NCI-H345 (cell line): ENCODE measurements at places on chromosomes 1 and 21.

GRCh38 chr21:21412096-21412495, 413.9 kb downstream of the NCAM2 start:
- DNase-seq: no peak

GRCh38 chr1:212614453-212615200, 6.1 kb downstream of the ATF3 start:
- DNase-seq: no peak

DNA sequence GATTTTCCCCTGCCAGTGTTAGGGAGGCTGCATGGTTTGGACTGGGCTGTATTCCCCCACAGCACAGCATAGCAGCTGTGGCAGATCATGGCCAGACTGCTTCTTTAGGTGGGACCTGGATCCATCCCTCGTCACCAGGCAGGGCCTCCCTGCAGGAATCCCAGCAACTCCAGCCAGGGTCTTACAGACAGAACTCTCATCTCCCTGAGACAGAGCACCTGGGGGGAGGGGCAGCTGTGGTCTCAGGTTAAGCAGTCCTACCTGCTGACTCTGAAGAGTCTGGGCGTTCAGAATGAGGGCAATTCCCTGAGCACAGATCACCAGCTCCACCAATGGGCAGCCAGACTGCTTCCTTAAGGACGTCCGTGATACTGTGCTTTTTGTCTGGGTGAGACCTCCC, 47.9 kb upstream of the C1orf115 start:
- no peak for DNase-seq

DNA sequence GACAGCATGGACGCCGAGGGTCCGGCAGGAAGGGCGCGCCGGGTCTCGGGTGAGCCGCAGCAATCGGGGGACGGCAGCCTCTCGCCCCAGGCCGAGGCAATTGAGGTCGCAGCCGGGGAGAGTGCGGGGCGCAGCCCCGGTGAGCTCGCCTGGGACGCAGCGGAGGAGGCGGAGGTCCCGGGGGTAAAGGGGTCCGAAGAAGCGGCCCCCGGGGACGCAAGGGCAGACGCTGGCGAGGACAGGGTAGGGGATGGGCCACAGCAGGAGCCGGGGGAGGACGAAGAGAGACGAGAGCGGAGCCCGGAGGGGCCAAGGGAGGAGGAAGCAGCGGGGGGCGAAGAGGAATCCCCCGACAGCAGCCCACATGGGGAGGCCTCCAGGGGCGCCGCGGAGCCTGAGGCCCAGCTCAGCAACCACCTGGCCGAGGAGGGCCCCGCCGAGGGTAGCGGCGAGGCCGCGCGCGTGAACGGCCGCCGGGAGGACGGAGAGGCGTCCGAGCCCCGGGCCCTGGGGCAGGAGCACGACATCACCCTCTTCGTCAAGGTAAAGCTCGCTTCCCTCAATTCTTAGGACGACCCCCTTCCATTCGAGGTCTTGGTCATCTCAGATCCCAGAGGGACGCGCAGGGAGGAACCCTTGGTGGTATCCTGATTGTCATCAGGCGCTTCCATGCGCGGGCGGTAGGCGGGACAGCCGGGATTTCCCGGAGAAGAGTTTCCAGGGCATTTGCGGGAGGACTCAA, 1.6 kb downstream of the CLIC6 start:
- DNase-seq: no peak

DNA sequence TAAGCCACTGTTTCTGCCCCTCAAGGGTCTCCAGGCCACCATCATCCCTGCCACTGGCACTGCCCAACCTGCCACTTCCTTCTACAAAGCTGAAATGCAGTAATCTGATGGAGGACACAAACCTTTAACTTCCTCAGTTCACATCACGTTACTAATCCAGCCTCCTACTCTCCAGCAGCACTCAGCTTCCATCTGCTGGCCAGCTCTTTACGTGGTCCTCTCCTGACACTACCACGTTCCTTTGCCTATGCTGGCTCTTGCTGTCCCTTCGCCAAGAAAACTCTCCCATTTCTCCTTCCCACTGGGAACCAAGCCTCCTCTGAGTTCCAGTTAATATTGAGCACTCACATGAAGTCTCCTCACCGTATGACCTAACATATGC, 124.0 kb downstream of the EDEM3 start:
- no peak for DNase-seq

DNA sequence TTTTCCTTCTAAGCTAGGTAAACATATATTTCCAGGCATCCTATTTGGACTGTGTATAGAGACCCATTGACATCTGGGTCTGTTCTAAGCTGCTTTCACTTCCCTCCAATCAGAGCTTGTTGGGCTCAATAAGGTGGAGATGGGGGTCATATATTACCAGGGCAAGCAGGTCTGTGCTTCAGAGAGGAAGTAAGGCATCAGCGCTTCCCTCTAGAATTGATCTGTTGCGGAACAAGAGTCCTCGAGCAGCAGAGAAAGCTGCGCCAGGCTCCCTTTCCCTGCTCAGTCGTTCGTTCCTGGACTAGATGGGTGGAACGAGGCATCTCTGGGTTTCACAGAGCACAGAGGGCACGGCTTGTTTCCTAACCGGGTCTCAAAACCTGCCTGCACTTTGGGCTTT, 63.5 kb downstream of the DISC1 start:
- peak; percentile 72 for DNase-seq

GRCh38 chr1:119366424-119366823, 2.2 kb upstream of the HAO2 start:
- no peak for DNase-seq

- DNase-seq: no peak
These were observed 8.7 kb downstream of the ACAP3 start for GRCh38 chr1:1298861-1299685.

DNA sequence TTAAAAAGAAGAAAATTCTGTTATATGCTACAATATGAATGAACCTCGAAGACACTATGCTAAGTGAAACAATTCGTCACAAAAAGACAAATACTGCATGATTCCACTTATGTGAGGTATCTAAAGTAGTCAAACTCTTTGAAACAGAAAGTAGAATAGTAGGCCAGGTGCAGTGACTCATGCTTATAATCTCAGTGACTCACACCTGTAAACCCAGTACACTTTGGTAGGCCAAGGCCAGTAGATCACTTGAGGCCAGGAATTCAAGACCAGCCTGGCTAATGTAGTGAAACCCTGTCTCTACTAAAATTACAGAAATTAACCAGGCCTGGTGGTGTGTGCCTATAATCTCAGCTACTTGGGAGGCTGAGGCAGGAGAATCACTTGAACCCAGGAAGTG, 25.7 kb downstream of the EPHA10 start:
- DNase-seq: no peak

DNA sequence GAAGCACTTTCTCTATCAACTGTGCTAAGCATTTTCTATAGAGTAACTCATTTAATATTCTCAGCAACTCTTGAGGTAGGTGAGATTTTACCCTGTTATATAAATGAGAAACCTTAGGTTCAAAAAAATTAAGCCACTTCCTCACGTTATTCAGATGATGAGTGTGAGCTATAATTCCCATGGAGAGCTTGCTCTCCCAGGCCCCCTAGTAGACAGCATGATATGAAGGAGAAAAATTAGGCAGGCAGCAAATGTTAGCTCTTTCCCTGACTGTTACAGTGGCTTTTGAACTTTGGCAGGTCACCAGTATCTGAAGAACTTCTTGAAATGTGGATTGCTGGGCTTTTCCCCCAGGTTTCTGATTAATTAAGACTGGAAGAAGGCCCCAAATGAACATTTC, 753.1 kb downstream of the NCAM2 start:
- DNase-seq: no peak

DNA sequence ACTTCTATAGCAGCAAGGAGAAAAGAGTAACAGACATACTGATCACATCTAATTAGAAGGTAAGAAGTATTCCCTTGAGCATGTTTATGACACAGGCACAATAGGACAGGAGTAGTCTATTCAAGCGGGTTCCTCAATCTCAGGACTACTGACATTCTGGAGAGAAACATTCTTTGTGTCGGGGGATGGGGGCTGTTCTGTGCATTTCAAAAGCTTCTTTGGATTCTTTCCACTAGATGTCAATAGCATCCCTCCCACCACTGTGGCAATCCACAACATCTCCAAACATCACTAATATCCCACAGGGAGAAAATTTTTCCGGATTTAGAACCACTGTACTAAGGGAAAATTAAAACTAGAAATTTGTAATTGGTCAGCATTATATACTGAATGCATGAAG, 56.9 kb downstream of the ADAMTS5 start:
- no peak for DNase-seq

GRCh38 chr1:240414237-240414636, 197.7 kb downstream of the GREM2 start:
- no peak for DNase-seq

GRCh38 chr1:181318858-181319235, 164.5 kb upstream of the CACNA1E start:
- DNase-seq: no peak
